AG04449 (cell line): ENCODE measurements at places on chromosomes 1 and 21.

DNA sequence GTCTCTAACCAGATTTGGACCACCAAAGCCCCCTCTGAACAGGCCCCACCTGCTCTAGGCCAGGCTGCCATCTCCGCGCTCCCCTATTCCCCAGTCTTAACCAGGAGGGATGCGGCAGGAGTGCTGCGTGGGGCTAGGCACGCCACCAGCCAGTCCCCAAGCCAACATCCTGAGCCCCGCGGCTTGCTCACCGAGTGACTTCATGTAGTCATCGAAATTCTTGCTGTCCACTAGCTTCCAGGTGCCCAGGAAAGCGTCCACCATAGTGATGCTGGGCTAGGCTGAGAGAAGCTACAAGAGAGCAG lies 173 bp downstream of the FABP3 start:
- DNase-seq: no peak

DNA sequence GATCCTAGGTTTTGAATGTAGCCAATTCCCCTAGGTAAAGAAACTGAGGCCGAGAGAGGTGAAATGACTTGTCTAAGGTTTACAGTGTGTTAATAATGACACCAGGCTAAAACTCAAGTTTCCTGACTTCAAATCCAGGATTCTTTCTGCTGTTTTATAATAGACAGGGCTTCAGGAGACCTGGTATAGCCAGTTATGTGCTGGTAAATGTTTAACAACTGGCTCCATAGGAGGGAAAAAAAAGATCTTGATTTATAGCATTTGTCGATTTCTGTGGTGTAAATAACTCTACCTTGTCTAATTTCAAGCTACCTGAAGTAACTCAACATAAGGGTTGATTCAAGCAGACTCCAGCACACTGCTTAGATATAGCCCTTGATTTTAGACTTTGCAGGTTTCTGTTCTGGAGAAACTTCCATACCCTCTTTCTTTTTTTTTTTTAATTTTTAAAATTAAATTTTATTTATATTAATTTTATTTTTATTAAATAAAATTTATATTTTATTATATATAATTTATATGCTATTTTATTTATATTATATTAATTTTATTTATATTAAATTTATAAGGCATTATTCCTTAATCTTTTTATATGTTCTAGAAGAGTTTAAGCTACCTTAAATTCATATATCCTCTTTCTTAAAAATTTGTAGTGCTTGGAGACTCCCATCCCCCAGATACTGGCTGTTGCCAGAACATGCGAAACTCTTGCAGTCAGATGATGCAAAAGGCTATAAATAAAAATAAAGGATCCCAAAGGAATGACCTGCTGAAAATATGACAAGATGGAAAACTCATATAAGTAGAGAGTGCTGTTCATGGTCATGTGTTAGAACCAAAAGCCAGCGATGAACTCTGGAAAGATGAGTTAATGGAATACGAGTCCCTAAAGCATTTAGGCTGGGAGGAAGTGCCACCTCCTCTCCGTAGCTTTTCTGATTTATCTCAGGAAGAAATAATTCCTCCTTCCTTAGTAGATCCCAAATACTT lies 35.4 kb upstream of the SRSF10 start:
- no peak for DNase-seq

DNA sequence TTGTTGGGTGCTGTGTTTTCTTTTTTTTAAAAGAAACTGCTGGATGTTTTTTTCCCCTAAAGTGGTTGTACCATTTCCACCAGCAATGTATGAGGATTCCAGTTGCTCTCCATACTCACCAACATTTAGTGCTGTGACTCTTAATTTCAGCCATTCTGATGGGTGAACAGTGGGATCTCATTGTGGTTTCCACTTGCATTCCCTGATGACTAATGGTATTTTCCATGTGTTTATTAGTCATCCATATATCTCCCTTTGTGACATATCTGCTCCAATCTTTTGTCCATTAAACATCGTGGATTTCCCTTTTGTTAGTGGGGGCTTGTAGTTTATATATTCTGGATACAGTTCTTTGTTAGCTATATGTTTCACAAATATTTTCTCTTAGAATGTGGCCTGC lies 206.0 kb downstream of the CAMTA1 start:
- DNase-seq: peak; percentile 17

- DNase-seq: no peak
These were observed 6.0 kb upstream of the ACTRT2 start for GRCh38 chr1:3015269-3015635.

- DNase-seq: no peak
These were observed 24.1 kb downstream of the ACTA1 start for GRCh38 chr1:229409616-229410369.

GRCh38 chr1:191546803-191547202 lies 611.5 kb upstream of the RGS18 start:
- DNase-seq: no peak

DNA sequence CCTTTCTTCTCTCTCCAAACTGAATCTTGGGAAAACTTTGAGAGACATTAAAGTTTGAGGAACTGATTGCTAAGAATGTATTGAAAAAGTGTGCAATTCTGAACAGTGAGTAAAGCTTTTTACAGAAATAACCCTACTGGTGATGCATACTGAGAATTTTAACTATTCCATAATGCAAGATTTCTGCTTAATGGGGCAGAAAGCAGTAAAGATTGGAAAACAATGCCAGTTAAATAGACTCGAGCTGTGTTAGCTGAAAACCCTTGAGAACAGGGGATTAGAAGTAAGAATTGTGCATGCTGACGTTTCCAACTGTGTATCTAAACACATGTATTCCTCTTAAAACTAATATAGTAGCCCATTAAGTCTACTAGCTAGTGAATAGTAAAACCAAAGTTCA lies 1500.2 kb upstream of the PRMT6 start:
- DNase-seq: no peak

- DNase-seq: no peak
These were observed 3.2 kb downstream of the SLAMF6 start for GRCh38 chr1:160519642-160520435.

- no peak for DNase-seq
These were observed 23.4 kb upstream of the RPTN start for GRCh38 chr1:152182431-152182830.

GRCh38 chr1:89602871-89603404 lies 30.0 kb upstream of the LRRC8C start:
- DNase-seq: no peak

- no peak for DNase-seq
These were observed 38.4 kb upstream of the HMGB4 start for GRCh38 chr1:33825506-33825905.

GRCh38 chr1:203306965-203307541 lies 1.7 kb downstream of the BTG2 start:
- DNase-seq: no peak

- DNase-seq: no peak
These were observed 27.6 kb upstream of the HUNK start for GRCh38 chr21:31845151-31845729.

GRCh38 chr1:8712413-8713231 lies 104.8 kb downstream of the RERE start:
- peak; percentile 90 for DNase-seq

- DNase-seq: no peak
These were observed 79.2 kb downstream of the AJAP1 start for GRCh38 chr1:4733446-4734177.

DNA sequence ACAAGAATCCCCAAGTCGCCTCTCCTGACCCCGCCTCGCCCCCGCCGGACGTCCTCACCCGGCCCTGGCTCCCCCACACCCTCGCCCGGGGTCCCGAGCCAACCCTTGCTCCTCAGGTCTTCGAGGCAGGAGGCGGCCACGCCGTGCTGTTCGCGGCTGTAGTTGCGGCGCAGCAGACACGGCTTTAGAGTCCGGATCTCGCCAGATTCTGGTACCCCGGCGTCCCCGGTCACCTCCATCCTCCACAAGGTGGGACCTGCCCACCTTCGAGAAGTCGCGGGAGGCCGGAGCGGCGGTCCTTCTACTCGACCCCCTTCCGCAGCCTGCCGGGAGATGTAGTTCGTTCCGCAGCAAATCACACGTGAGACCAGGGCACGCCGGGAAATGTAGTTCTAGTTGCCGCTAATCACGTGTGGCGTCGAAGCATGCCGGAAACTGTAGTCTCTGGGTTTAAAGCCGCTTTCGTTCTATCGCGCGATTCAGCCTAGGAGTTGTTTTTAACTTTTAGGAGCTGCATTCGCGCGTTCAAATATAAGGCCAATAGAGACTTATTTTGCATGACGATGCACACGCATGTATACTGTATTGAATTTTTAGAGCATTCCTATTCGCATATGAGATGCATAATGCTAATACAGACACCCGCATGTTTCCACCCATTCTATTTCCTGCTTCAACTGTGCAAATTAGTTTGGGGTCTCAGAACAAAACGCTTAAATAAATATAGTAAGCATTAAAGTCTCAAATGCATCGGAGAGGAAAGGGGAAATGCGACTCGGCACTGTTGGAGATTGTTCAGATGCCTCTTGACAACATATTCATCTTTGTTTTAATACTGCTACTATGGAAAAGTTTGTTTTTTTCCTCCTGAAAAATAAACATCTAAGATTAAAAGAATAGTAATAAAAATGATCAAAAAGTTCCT lies at the start of gene DFFA:
DFFA (minus strand) TSS at position 310 of the 925 bp plus-strand sequence; CDS start at position 239, 71 bp downstream.
- peak; percentile 69 for DNase-seq

DNA sequence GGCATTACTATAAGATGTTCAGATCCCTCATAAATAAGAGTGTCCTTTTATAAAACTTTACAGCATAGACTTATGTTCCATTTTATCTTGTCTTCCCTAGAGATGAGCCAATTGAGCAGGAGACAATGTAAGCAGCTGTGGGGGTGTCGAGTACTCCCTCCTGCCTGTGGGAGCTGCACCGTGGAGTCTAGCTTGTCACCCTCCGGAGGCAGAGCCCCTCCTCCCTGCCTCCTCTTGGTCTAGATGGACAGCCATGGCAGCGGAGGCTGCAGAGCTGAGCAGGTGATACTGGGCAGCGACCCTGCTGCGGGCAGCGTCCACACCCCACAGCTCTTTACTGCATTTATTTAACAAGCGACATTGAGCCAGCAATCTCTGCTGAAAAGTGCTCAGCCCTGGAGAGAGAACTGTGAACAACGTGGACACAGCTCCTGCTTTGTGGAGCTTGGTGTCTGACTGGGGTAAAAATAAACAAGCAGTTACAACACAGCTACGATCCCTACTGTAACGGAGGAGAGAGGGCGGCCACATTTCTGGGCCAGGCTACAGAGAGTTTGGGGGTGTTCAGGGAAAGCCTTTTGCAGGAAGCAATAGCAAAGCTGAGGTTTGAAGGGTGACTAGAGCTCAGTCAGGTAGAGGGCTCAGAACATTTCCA lies 12.8 kb upstream of the KIF21B start:
- no peak for DNase-seq

GRCh38 chr1:78651241-78651640 lies 1.6 kb downstream of the IFI44 start:
- DNase-seq: peak; percentile 34

GRCh38 chr1:33273406-33273805 lies 17.1 kb downstream of the ZNF362 start:
- no peak for DNase-seq

GRCh38 chr1:100606438-100606837 lies 68.5 kb downstream of the GPR88 start:
- DNase-seq: no peak

- DNase-seq: no peak
These were observed 38.8 kb upstream of the ADORA3 start for GRCh38 chr1:111542187-111542586.

DNA sequence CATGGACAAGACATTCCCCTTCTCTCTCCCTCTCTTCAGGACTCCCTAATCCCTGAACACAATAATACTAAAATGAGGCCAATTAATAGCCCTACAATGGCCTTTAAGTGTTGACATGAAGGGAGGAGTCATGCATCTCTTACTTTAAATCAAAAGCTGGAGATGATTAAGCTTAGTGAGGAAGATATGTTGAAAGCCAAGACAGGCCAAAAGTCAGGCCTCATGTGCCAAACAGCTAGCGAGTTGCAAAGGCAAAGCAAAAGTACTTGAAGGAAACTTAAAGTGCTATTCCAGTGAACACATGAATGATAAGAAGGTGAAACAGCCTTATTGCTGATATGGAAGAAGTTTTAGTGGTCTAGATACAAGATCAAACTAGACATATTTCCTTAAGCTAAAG lies 49.5 kb upstream of the CD46 start:
- no peak for DNase-seq

DNA sequence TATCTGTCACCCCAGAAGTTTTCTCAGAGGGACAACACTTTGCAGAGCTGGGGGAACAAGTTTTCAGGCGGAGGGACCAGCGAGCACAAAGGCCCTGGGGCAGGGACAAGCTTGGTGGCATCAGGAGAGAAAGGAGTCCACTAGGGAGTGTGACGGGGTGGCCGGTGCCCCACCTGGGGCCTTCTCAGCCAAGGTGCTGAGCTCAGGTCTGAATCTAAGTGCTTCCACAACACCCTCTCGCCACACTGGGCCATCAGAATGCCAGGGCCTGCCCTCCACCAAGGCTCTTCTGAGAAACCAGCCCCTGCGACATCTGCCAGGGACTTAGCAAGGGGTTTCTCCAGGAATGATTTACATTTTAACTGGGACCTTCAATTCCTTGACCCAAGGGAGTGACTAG lies 7.8 kb upstream of the TNFRSF8 start:
- no peak for DNase-seq

GRCh38 chr1:41674522-41674921 lies 190.0 kb upstream of the EDN2 start:
- DNase-seq: no peak

- no peak for DNase-seq
These were observed 163.4 kb upstream of the CD34 start for GRCh38 chr1:208074353-208074752.
